ENCODE measurements at places on chromosomes 16 and 17.
A peak's percentile ranks its signal among the peaks of the same experiment; 100 is the strongest.

- DNase-seq = no peak
Measured at GRCh38 chr16:80114699-80115098, 426.1 kb upstream of the DYNLRB2 start.

GRCh38 chr17:80720610-80721577 lies 176.3 kb downstream of the RPTOR start:
- DNase-seq = no peak

GRCh38 chr17:41315204-41315794 lies at the start of gene KRTAP17-1:
Gene KRTAP17-1 (minus strand): TSS chr17:41315710. CDS start chr17:41315650, 60 bp downstream.
- DNase-seq = no peak

DNA sequence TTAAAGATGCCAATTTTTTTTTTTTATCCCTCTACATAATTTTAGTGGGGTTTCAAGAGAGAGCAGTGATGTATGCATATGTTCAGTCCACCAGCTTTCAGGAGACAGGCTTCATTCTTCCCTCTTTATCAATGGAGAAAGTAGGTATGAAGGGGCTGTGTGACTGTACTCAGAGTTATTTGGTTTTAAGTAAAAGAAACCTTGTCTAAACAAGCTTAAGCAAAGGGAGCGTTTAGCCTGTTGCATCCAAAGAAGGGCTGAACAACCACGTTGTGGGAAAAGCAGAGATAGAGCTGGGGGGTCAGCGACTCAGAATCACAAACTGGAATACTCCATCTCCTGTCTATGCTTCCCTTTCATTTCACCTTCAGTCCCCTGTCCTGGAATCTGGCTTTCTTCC lies 50.4 kb upstream of the HAS3 start:
- DNase-seq = no peak

DNA sequence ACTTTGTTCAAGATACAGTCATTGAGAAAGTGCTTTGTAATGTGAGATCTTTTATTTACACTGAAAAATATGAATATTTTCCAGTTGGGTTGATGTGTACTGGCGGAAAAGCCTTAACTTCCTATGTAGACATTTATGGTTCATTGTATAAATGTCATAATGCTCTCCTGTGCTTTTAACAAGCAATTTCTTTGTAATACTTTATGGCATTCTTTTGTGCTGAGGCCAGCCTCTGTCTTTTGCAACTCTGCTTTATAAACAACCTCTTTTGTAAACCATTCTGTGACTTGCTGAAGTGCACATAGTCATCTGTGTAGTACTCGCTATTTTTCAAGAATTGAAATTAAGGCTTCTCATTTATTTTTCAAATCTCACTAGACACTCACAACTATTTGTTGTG lies 291.2 kb downstream of the CDH11 start:
- DNase-seq = no peak

DNA sequence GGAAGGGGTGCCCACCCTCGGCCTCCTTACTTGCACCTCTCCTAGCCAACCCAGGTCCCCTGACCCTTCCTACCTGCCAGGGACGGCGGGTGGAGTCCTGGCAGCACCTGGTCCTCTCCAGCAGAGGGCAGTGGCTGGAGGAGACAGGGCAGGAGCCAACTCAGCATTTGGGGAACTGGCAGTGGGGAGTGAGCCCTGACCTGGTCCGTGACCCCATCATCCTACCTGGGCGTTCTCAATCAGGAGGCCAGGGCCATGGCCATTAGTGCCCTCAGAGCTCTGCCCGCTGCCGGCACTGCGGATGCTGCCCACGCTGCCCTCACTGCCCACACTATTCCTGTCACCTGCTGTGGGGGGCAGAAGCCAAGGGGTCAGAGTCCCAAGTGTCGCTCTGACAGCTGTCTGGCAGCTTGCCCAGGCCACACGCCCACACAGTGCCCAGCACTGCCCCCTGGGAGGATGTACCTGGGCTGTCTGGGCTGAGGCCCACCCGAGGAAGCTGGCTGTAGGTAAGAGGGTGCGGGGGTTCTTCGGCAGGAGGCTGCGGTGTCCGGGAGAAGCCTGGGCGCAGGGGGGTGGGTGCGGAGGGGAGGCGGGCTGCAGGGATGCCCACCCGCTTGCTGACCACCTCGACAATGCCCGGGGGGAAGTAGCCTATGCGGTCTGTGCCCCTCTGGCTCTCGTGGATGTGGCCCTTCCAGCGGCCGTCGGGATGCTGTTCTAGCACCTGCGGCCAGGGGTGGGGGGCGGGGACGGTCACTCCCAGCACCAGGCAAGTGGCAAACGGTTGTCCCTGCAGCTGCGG lies 10.8 kb downstream of the CASKIN2 start:
- DNase-seq = peak; percentile 12

DNA sequence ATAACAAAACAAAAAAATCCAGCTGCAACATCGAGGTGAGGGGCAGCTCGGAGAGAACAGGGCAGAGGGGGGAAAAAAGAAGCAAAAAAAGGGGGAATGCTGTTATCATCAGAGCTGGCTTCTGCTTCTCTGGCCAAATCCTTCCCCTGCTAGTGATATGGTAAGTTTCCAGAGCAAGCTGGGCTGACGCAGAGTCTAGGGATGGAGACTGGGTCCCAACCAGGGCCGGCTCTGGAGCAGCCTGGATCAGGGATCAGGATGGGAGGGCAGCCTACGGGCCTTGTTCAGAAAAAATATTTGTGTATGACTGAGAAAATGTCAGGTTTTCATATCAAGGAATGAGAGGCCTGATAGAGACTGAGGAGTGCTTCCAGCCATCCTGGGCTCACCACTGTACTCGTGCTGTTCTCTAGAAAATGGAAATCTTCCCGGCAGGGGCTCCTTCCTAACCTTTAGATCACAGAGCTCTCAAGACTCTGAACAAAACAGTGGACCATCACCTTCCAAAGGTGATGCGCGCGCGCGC lies 726 bp upstream of the C1QTNF1 start:
- no peak for DNase-seq

DNA sequence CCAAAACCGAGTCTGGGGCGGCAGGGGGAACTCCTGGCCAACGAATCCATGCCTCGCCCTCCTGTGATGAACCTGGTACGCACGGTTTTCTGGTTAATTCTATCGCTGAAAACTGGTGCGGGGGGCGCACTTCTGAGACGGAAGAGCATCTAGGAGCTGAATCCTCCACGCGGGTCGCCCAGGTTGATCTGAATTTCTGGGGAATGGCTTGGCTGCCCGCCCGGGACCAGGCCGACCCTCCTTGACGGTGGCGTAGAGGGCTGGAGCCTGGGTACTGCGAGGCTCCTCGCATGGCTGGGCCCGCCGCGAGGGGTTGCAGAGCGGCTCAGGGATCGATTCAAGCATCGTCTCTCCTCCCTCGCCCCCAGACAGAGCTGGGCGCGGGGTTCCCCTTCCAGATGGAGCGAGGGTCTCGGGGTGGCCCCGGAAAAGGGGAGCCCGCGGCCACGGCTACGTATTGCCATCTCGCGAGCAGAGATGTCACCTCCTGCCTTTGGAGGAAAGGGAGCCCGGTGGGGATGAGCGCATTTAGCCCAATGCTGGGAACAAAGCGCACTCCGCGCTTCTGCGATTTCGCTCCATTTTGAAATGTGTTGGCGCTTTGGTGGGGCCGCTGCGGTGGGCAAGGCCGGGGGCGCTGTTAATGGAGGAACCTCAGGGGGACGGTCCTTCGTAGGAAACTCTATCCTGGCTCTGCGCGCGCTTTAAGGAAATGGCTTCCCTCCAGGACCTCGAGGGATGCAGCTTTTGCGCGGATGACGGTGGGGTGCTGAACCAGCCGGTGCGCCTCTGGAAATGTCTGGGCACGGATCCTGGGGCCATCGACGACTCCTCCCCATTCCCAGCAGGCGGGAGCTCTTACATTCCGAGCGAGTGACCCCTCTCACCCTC lies 2.7 kb downstream of the MAPT start:
- DNase-seq = no peak

DNA sequence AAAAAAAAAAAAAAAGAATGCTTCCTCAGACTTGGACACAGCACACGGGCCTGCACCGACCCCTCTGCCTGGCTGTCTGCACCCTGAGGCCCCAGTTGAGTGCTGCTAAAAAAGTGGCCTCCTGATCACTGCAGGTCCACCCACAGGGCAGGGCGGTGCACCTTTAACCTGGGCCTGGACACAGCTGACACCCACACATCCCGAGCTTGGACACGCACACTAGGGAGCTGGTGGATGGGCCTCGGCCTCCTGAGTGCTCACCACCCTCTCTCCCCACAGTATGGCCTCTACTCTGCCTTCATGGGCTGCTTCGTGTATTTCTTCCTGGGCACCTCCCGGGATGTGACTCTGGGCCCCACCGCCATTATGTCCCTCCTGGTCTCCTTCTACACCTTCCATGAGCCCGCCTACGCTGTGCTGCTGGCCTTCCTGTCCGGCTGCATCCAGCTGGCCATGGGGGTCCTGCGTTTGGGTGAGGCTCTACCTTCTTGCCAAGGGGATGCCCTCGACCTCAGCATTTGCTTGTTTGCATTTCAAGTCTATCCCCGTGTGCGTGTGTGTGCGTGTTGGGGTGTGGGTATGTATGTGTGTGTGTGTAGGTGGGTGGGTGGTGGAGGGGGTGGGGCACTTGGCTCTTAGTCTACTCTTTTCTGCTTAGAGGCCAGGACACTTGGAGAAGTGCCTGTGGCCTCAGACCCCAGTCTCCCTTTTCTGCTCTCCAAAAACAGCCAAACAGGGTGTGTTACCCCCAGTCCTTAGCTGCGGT lies 2.3 kb downstream of the SLC26A11 start:
- DNase-seq = no peak

- no peak for DNase-seq
Measured at GRCh38 chr17:55692276-55692675, 30.4 kb downstream of the TMEM100 start.

- DNase-seq = no peak
Measured at GRCh38 chr17:78232859-78233173, 1.4 kb downstream of the TMEM235 start.

DNA sequence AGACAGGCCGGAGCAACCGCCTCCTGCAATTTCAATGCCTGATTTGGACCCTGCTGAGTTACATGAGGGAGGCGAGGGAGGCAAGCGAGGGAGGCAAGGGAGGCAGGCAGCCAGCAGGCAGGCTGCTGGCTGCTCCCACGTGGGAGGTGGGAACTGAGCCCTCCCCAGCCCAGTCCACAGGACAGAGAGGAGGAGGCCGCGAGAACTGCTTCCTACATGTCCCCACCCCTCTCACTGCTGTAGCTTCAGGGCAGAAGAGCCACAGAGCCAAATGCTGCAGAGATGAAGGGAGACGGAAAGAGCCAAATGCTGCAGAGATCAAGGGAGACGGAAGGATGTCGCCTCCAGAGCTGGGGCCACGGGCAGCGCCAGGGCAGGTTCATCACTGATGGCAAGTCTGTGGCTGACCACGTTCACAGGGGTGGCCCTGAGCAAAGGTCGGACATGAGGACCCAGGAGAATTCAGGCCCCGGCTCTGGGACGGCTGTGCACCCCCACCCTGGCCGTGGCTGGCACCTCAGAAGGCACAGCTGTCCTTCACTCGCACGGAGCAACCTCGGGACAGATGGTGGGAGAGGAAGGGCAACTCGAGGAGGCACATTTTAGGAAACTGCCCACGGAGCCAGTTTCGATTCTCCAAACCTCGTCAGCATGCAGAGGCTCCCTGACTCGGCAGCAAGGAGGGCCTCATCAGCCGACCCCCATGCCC lies 21.5 kb downstream of the RPH3AL start:
- DNase-seq = no peak

GRCh38 chr16:4351880-4352279 lies 759 bp upstream of the PAM16 start:
- no peak for DNase-seq

GRCh38 chr16:67543582-67543981 lies 15.0 kb downstream of the RIPOR1 start:
- DNase-seq = no peak

DNA sequence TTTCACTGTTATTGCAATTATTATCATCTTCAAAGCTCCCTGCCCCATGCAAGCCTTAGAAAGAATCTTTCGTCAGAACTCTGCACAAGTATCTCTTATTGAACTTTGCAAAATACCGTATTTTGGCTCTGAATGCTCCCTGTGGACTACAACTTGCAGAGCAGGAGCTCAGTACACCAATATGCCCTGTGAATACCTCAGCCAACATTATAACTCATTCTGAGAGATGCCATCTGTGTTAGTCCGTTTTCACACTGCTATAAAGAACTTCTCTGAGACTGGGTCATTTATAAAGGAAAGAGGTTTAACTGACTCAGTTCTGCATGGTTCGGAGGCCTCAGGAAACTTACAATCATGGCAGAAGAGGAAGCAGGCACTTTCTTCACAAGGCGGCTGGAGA lies 87.2 kb upstream of the XYLT1 start:
- DNase-seq = no peak

Data from hematopoietic multipotent progenitor cell treated with erythropoietin and hydrocortisone succinate and interleukin-3 and kit ligand, for 17 days (in vitro differentiated cells).